NCI-H1694 treated with DMSO at 0.1 percent for 48 hours (cell line): ENCODE measurements at places on chromosomes 11 and 22.

DNA sequence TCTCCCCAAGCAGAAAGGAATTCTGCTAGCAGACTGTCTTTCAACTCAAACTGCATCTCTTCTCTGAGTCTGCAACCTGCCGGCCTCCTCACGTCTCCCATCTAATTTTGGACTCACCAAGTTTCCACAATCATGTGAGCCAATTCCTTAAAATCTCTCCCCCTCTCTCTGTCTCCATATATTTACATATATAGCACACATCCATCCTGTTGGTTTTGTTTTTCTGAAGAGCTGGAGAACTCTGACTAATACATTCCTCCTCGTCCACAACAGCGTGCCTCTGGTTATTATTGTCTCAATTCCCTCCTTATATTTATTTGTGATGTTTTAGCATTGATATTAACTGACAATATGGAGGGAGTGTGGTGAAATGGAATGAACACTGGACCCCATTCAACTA, 29.6 kb upstream of the FJX1 start:
- DNase-seq: no peak

GRCh38 chr11:10608584-10608983, 40.1 kb upstream of the LYVE1 start:
- no peak for DNase-seq

- no peak for DNase-seq
Measured at GRCh38 chr11:94826415-94826814, 58.3 kb downstream of the AMOTL1 start.

DNA sequence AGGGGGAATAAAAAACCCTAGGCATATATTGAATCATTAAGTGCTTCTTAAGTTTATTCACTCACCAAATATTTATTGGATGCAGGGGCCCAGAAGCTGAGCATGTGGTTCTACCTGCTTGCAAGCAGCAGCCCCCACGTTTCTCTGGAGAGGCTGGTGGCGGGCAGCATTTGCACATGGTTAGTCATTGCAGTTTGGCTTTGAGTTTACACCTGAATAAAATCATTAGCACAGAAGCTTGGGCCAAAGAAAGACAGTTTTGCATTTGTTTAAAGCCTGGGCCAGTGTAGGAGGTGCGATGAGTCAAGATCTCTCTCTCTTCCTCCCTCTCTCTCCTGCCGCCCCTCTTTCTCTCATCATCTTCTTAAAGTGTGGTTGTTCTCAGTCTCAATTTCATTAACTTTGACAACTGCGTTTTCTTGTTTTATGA, 72.6 kb downstream of the C22orf31 start:
- DNase-seq: no peak

GRCh38 chr11:22797047-22797446, 32.6 kb downstream of the SVIP start:
- DNase-seq: no peak

DNA sequence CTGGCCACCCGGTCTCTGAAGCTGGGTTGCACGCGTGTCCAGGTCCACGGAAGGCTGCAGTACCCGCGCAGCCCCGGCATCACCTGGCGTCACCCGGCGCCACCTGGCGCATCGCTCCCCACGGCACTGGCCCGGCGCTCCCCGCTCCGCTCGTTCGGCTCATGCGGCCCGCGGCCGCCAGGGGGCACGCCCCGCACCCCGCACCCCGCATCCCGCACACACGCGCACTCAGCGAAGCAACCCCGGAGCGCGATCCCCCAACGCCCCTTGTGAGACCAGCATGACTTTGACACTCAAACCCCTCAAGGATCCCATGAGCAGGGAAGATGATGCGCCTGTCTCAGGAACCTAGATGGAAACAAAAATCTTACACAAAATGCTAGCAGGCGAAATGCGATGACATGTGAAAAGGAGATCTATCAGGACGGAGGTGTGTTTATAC, 11.9 kb downstream of the B3GNT6 start:
- peak; percentile 11 for DNase-seq

DNA sequence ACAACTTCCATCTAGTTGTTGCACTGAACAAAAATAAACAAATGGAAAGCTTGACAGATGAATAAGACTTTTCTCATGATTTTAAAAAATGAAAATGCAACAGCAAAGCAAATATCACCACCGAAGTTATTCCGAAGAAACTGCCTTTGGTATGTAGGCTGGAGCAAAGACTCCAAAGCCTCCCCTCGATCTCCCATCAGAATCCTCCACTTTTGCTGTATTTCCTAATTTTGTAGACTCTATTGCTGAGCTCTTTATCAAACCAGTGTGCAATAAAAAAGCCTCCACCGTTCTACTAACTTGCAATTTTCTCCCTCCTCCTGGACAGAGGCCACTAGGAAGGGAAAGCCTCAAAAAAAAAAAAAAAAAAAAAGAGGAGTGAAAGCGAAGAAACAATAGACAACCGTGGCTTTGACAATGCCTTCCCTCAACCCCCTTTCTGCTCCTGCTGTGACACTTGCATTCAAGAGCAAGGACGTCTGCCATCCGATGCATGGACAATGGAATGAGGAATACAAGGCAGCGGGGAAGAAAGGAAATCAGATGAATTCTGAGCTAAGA, 190.9 kb upstream of the BLID start:
- no peak for DNase-seq

DNA sequence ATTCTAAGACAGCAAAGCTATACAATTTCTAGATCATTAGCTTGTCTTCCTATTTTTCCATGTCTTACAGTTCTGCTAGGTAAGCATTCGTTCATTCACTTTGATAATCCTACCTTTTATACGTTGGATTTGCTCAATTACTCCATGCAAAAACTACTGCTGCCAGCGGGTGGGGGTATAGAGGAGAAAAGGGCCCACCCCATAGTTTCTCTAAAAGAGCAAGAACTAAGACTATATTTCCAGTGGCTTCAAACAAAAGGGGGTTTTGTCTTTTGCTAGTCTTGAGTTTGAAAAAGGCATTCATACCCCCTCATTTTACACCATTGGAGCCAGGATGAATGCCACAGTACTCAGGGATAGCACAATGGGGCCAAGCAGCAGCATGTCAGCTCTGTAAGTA, 155.7 kb downstream of the WT1 start:
- peak; percentile 12 for DNase-seq

GRCh38 chr22:42716221-42716620, 4.4 kb downstream of the A4GALT start:
- no peak for DNase-seq

- no peak for DNase-seq
Measured at GRCh38 chr11:40384991-40385390, 1074.5 kb downstream of the LRRC4C start.
